ENCODE measurements at places on chromosomes 3 and 15. TPM values are rescaled to one million over a fixed set of nuclear protein-coding genes. Genes with fewer than 3 reads are reported as not detected.

The GPR27 gene
- 0.65 TPM for total RNA-seq

The CAPN3 gene
- total RNA-seq = 2.0 TPM

- H3K4me3 ChIP-seq = no peak overlapping the region
- peaks cover 17% of the 10 kb centered on the region for H3K36me3 ChIP-seq
- H3K4me1 ChIP-seq = peaks cover 5% of the 10 kb centered on the region
- no peak for DNase-seq
- no peaks in the 10 kb centered on the region for H3K27me3 ChIP-seq
Observed at GRCh38 chr3:183031826-183032225, 51.5 kb upstream of the DCUN1D1 start.

GRCh38 chr3:125073390-125073905 lies 17.7 kb upstream of the HEG1 start:
- no peaks in the 10 kb centered on the region for H3K36me3 ChIP-seq
- H3K4me1 ChIP-seq = no peaks in the 10 kb centered on the region
- no peaks in the 10 kb centered on the region for H3K27me3 ChIP-seq
- H3K27ac ChIP-seq = no peak overlapping the region
- DNase-seq = no peak

DNA sequence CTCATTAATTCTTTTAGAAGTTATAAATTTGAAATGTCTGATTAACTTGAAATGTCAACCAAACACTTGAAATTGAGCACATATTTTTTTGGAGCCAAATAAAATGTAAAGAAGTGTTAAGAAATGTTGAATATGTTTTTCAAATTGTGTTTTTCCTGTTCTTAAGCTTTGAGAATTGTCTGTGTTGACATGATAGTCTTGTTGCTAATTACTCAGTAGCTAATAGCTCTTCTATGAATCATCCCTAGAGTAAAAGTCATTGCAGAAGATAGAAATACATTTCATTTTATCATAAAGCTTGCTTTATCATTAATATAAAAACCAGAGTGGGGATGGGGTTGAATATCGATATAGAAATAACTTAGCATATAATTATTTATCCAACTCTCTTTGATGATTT lies 41.9 kb upstream of the ABHD10 start:
- no peak overlapping the region for H3K27ac ChIP-seq
- peaks cover 40% of the 10 kb centered on the region for H3K36me3 ChIP-seq
- no peak overlapping the region for H3K4me3 ChIP-seq
- no peak for DNase-seq
- no peaks in the 10 kb centered on the region for H3K27me3 ChIP-seq
- no peaks in the 10 kb centered on the region for H3K4me1 ChIP-seq

DNA sequence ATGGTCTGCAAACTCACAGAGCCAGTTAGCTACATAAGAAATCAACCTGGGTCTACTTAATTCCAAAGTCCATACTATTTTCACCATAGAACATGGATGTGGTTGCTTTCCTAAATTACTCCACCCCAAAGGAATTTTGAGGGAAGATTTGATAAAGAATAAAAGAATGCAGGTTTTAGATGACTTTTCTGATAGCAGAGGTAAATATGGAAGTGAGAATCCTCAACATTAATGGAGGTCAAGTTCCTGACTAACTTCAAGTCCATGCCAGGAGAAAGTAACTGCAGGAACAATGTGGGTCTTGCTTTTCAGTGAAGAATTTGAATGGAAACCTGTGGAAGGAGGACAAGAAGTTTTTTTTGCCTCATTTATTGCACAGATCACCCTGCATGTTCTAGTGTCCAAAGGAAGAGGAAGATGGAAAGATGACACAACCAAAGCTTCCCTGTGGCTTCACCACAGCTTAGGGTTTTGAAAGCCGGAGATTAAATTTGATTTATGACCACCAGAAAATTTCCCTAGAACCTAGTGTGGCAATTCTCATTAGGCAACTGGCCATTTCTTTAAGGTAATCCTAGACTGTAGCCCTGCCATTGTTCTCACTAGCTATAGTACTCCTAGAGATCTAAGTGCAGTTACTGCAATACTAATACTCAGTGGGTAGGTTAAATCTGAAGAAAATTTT lies 429.7 kb downstream of the RAP2B start:
- no peaks in the 10 kb centered on the region for H3K4me1 ChIP-seq

- H3K27me3 ChIP-seq = no peaks in the 10 kb centered on the region
- no peak overlapping the region for H3K4me3 ChIP-seq
- H3K27ac ChIP-seq = no peak overlapping the region
- no peaks in the 10 kb centered on the region for H3K36me3 ChIP-seq
- DNase-seq = no peak
Observed at GRCh38 chr3:159805411-159805772, 183.2 kb upstream of the IL12A start.

- no peak for DNase-seq
- no peaks in the 10 kb centered on the region for H3K4me1 ChIP-seq
- H3K27ac ChIP-seq = no peak overlapping the region
- H3K27me3 ChIP-seq = no peaks in the 10 kb centered on the region
- H3K36me3 ChIP-seq = no peaks in the 10 kb centered on the region
- no peak overlapping the region for H3K4me3 ChIP-seq
Observed at GRCh38 chr15:101124731-101125451, 127.0 kb downstream of the CHSY1 start.

DNA sequence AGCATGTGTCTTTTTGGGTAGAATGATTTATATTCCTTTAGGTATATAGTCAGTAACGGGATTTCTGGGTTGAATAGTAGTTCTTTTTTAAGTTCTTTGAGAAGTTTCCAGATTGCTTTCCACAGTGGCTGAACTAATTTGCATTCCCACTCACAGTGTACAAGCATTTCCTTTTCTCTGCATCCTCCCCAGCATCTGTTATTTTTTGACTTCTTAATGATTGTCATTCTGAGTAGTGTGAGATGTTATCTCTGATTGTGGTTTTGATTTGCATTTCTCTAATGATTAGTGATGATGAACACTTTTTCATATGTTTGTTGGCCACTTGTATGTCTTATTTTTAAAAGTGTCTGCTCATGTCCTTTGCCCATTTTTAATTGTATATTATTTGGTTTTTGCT lies 337.6 kb downstream of the EFHB start:
- no peaks in the 10 kb centered on the region for H3K27me3 ChIP-seq
- no peak overlapping the region for H3K27ac ChIP-seq
- no peaks in the 10 kb centered on the region for H3K4me1 ChIP-seq
- H3K36me3 ChIP-seq = no peaks in the 10 kb centered on the region

GRCh38 chr15:40454904-40455391 lies 14.2 kb downstream of the BAHD1 start:
- peaks cover 10% of the 10 kb centered on the region for H3K4me1 ChIP-seq
- DNase-seq = no peak
- H3K27ac ChIP-seq = no peak overlapping the region
- H3K27me3 ChIP-seq = no peaks in the 10 kb centered on the region

- no peak overlapping the region for H3K27ac ChIP-seq
- H3K27me3 ChIP-seq = no peaks in the 10 kb centered on the region
- no peaks in the 10 kb centered on the region for H3K36me3 ChIP-seq
- no peaks in the 10 kb centered on the region for H3K4me1 ChIP-seq
- DNase-seq = no peak
Observed at GRCh38 chr15:91552555-91552954, 301.0 kb upstream of the SLCO3A1 start.

DNA sequence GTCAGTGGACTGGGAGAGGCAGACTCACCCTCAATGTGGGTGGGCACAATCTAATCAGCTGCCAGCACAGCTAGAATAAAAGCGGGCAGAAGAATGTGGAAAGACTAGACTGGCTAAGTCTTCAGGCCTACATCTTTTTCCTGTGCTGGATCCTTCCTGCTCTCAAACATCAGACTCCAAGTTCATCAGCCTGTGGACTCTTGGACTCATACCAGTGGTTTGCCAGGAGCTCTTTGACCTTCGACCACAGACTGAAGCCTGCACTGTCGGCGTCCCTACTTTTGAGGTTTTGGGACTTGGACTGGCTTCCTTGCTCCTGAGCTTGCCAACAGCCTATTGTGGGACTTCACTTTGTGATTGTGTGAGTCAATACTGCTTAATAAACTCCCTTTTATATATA lies 68.0 kb downstream of the CNTN3 start:
- H3K27ac ChIP-seq = no peak overlapping the region
- H3K36me3 ChIP-seq = no peaks in the 10 kb centered on the region
- peaks cover 8% of the 10 kb centered on the region for H3K4me1 ChIP-seq

Measured in liver (tissue), 10 donors.